Gastroesophageal sphincter (tissue), 4 donors: ENCODE measurements at places on chromosomes 16 and 17. TPM values are rescaled to one million over a fixed set of nuclear protein-coding genes. Genes with fewer than 3 reads are reported as not detected.

- ATAC-seq, result no peak
These were observed 19.9 kb upstream of the OSGIN1 start for GRCh38 chr16:83932955-83933673.

GRCh38 chr16:1990101-1990350 is 256 bp downstream of the SYNGR3 start:
- ATAC-seq, result no peak

Gene AANAT
- not detected for total RNA-seq

DNA sequence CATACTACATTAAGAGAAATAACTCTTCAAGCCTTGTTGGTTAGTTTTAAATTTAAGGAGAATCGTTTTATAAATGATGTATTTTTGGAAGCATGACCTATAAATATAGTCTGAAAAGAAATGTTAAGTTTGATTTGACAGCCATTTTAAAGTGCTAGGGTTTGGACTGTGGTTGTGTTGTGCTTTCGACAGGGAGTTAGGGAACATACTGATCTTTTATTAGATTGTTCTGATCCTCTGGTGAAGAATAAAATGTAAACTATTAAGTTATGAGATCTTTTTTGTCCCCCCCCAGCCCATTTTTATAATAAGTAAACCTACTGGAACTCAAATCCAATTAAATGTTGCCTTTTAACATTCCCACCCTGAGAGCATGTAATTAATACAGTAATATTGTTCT is 12.0 kb downstream of the TAF15 start:
- peak; percentile 65 for ATAC-seq

GRCh38 chr17:59874376-59874775 is 18.4 kb downstream of the TUBD1 start:
- no peak for ATAC-seq

DNA sequence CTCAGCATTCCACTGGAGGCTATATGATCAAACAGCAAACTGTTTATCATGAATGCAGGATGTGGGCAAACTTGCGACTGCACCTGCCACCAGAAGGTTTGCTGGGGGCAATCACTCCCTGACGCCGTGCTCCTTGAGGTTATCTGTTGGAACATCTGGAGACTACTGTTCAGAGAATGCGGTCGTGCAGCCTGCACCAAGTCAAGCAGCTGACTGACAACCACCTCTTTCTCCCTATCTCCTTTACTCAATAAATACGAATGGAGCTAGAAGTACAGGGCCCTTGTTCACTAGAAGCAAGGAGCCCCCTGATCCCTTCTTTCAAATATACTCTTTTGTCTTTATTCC is 2101.2 kb downstream of the TP53TG3F start:
- no peak for ATAC-seq
